ENCODE measurements at places on chromosomes 11 and 22. TPM values are rescaled to one million over a fixed set of nuclear protein-coding genes. Genes with fewer than 3 reads are reported as not detected.

DNA sequence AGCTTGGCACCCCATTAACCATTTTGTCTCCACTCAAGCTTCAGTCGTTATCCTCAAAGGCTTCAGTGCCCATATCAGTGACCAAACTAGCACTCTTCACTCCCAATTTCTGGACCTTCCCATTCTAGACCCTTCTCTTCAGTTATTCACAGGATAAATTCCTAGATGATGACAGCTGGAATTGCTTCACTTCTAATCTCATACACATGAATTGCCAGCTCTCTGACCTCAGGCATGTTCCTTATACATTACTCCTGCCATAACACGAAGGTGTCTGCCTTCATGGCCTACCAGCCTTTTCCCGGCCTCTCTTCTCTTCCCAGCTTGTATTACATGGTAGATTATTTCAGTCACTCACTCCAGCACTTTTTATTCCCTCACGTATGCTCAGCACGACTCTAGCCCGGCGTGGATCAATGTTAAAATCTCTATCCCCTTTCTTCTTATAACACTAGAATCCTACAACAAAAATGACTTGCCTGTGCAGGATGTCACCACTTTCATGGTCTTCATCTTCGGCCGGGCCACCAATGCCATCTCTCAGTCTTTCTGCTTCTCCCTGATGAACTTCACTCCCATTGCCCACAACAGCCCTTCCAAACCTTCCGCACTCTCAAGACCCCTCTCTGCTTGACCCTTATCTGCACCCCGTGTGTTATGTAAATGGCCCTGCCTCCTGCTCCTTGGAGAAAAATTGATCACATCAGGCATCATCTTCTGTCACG, 36.9 kb downstream of the EIF3F start:
- no peaks in the 10 kb centered on the region for H3K36me3 ChIP-seq
- no peaks in the 10 kb centered on the region for H3K4me1 ChIP-seq
- no peak overlapping the region for H3K4me3 ChIP-seq
- H3K27ac ChIP-seq, result no peak overlapping the region

GRCh38 chr11:125762445-125762844, 16.2 kb downstream of the PATE2 start:
- peaks cover 7% of the 10 kb centered on the region for H3K4me1 ChIP-seq
- no peak overlapping the region for H3K27ac ChIP-seq

DNA sequence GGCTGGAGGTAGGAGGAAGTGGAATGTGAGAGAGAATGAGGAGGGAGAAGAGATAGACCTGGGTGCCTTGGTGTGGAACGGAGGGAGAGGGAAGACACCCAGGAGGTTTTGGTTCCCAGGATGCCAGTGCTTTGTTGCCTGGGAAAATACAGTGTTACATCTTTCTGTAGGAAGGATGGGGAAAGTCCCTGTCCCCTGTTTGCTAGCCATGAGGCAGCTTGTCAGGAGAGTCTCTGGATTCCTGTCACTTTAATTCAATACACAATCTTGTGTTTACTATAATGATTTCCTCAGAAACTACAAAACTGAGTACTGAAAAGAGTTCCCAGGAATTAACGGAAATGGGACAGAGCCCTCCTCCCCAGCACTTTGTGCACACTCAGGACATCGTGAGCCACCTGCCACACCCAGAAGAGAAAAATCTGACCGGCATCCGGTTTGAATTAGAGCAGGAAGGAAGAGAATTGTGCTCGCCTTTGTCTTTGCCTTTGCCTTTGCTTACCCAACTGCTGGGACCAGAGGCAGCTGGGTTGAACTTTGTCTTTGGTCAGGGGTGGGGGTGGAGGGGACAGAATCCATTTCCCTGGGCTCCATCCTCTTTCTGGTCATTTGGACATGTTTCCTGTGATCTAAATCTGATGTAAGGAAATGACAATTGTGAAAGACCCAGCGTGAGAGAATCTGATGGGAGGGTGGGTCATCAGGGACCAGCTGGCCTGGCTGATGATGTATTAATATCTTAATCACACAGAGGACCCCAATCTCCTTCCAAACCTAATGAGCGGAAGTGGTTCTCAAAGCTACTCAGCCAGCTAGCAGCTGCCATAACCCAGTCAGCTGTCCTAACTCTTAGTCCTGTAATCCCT, 1.3 kb upstream of the LIMK2 start:
- no peak overlapping the region for H3K4me3 ChIP-seq
- no peaks in the 10 kb centered on the region for H3K27me3 ChIP-seq
- DNase-seq, result no peak
- H3K4me1 ChIP-seq, result peaks cover 10% of the 10 kb centered on the region

- no peak overlapping the region for H3K27ac ChIP-seq
- no peaks in the 10 kb centered on the region for H3K27me3 ChIP-seq
- H3K4me3 ChIP-seq, result peak overlapping the region; percentile 43
- DNase-seq, result peak; percentile 90
- H3K36me3 ChIP-seq, result no peaks in the 10 kb centered on the region
Measured at GRCh38 chr11:73361953-73362776, 14.0 kb upstream of the RELT start.

DNA sequence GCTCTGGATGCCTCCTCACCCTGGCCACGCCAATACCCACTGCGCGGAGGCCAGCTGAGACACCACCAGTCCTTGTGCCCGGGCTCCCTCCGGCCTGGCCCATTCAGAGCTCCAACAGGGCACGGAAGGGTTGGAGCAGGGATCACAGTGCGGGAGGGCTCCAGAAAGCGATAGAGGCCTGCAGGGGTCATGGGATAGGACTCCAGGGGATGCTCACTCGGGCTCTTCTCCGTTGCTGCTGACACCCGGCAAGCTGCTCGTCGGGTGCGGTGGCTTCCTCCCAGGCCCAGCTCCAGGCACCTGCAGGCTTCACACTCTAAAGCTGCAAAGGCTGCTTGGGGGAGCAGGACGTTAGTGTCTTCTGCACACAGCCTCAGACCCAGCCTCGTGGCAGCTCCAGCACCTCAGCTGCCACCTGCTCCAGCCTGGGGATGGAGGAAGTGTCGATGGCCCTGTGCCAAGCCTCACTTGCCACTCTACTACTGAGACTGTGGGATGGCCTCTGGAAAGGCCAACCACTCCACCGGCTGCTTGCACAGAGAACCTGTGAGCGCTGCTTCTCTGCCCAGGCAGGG, 10.6 kb downstream of the WNT7B start:
- peaks cover 29% of the 10 kb centered on the region for H3K27me3 ChIP-seq
- H3K4me3 ChIP-seq, result no peak overlapping the region
- DNase-seq, result no peak
- no peak overlapping the region for H3K27ac ChIP-seq
- peaks cover 50% of the 10 kb centered on the region for H3K4me1 ChIP-seq

DNA sequence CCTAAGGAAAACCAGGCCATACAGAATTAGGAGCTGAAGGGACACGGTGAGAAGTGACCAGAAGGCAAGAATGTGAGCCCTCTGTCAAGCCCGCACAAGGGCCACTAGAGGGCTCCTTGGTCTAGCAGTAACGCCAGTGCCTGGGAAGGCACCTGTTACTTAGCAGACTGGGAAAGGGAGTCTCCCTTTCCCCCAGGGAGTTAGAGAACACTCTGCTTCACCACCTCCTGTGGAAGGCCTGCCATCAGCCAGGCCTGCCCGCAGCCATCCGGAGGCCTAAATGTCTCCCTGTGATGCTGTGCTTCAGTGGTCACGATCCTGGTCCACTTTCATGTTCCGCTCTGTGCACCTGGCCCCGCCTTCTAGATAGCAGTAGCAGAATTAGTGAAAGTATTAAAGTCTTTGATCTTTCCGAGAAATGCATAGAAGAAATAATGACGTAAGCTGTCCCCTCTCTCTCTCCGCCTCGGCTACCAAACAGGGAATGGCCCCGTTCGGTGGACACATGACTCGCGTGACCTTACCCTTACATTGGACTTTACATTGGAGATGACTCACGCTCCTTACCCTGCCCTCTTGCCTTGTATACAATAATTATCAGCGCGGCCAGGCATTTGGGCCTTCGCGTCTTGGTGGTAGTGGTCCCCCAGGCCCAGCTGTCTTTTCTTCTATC, 10.7 kb upstream of the GSTP1 start:
- no peak overlapping the region for H3K4me3 ChIP-seq
- peak; percentile 84 for DNase-seq
- H3K4me1 ChIP-seq, result no peaks in the 10 kb centered on the region

DNA sequence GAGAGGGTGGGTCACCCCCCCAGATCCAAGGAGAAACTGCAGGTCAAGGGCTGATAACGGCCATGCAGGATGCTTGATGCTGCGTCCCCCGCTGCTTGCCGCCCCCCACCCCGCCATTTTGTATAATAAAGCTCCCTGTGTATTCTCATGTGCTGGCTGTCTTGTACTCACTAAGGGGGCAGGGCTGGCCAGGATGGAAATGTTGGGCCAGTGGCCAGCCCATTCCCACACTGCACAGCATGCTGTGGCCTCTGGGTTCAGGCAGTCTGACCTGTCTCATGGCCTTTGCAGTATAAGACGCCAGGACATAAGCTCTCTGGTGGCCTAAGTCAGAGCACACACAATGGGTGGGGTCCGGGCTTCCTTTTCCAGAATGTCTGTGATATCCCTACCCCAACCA, 421 bp upstream of the PRR33 start:
- no peaks in the 10 kb centered on the region for H3K36me3 ChIP-seq
- no peak for DNase-seq
- H3K4me3 ChIP-seq, result no peak overlapping the region
- H3K27me3 ChIP-seq, result no peaks in the 10 kb centered on the region
- H3K27ac ChIP-seq, result no peak overlapping the region

DNA sequence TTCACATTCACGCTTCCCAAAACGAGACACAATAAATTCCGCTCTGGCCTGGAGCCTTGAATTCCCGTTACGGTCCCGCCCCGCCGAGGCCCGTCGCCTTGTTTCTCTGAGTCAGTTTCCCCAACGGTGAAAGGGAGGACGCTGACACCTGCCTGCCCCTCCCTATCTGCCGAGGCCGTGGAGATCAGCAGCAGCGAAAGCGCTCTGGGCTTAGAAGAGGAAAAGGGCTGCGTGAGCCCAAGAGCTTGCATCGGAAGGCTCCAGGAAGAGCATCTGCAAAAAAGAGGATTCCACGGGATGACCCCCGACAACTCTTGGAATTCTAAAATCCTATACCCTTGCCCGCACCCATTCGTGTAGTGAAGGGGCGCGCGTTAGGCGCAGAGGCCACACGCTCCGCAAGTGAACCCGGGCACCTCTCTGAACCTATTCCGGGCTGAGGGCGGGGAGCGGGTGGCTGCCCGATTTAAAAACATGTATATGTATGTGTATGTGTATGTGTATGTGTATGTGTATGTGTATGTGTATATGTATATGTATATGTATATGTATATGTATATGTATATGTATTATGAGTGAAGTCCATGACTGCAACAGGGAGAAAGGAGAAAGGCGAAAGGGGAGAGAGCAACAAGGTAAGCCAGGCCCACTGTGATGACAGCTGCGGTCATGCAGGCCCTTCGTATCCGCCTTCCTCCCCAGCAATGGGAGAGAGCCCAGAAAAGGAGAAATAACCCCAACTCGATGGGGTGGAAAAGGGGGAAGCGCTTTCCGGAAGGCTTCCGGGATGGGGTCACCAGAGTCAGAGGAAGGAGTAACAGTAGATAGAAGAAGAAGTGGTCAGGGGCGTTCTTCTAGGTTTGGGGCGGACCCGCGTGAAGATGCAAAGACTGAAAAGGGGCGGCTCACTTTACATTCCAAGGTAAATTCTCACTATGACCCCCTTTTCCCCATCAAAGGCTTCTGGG, 948 bp upstream of the MRTFA start:
- H3K27ac ChIP-seq, result no peak overlapping the region
- peak overlapping the region; percentile 59 for H3K4me3 ChIP-seq
- no peaks in the 10 kb centered on the region for H3K36me3 ChIP-seq
- H3K27me3 ChIP-seq, result no peaks in the 10 kb centered on the region
- peaks cover 8% of the 10 kb centered on the region for H3K4me1 ChIP-seq

DNA sequence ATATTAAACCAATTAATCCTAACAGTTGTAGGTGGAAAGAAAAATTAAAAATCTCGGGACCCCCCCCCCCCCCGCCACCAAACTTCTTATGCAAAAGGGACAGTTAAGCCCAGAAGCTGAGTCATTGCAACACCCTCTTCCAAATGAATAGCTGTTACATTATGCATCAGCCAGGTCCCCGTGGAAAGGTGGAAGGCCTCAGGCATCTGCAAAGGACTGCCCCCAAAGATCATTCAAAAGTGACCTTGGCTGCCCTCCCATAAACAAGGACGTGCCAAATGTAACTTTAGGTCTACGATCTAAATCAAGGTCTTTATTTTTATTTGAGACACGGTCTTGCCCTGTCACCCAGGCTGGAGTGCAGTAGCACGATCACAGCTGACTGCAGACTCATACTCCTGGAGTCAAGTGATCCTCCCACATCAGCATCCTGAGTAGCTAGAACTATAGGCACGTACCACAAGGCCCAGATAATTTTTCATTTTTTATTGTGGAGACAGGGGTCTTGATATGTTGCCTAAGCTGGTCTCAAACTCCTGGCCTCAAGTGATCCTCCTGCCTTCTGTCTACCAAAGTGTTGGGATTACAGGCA, 22.8 kb downstream of the SYN3 start:
- no peak overlapping the region for H3K27ac ChIP-seq
- no peak overlapping the region for H3K4me3 ChIP-seq
- H3K4me1 ChIP-seq, result peaks cover 26% of the 10 kb centered on the region
- no peaks in the 10 kb centered on the region for H3K27me3 ChIP-seq
- DNase-seq, result no peak

DNA sequence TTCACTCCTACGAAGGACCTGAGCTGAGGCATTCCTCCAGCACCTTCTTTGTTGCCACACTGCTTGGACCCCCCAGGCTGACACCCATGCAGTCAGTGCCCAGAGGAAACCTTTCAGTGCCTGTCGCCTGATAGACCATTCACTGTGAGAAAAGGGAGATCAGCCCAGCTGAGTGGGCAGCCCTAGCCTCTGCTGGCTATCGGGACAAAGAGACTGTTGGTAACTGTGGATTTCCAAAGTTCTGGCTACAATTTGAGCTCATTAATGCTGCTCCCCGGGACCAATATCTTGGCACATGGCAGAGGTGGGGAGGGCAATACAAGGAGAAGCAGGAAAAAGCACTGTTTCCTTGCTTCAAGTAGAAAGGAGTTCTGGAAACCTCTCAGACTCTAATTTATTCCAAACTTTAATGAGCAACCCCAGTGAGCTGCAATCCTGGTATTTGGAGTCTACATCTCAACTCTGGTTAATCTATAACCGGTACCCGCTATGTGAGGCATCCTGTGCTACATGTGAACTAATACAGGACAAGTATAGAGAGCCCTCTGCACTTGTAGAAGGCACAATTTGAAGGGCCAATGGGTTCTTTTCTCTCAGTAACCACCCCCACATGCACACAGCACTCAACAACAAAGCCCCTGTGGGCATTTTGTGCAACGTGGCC, 200.7 kb upstream of the NCAM1 start:
- no peak overlapping the region for H3K27ac ChIP-seq
- no peak for DNase-seq
- no peaks in the 10 kb centered on the region for H3K36me3 ChIP-seq
- H3K4me3 ChIP-seq, result no peak overlapping the region

GRCh38 chr11:70786021-70786665, 387.8 kb downstream of the CTTN start:
- DNase-seq, result no peak
- H3K27me3 ChIP-seq, result no peaks in the 10 kb centered on the region
- no peak overlapping the region for H3K4me3 ChIP-seq
- H3K27ac ChIP-seq, result no peak overlapping the region
- H3K4me1 ChIP-seq, result no peaks in the 10 kb centered on the region

- H3K36me3 ChIP-seq, result no peaks in the 10 kb centered on the region
- DNase-seq, result no peak
- no peak overlapping the region for H3K27ac ChIP-seq
Measured at GRCh38 chr11:30510750-30511149, 75.4 kb downstream of the MPPED2 start.

GRCh38 chr22:38411016-38411415, 44.0 kb downstream of the KCNJ4 start:
- no peaks in the 10 kb centered on the region for H3K4me1 ChIP-seq
- no peaks in the 10 kb centered on the region for H3K36me3 ChIP-seq
- H3K27ac ChIP-seq, result no peak overlapping the region

APOL1 gene
- not detected for total RNA-seq

OR52I1 gene
- total RNA-seq, result not detected

SBF2 gene
- 48.2 TPM for total RNA-seq

CABP4 gene
- total RNA-seq, result not detected

UPK3A gene
- 0.50 TPM for total RNA-seq

C11orf65 gene
- total RNA-seq, result 11.4 TPM

CEP57 gene
- total RNA-seq, result 185 TPM

All from neural progenitor cell (in vitro differentiated cells).